Skin of body (tissue), 3 donors: ENCODE measurements at places on chromosomes 7 and 10. TPM values are rescaled to one million over a fixed set of nuclear protein-coding genes. Genes with fewer than 3 reads are reported as not detected.

The EVX1 gene
- not detected for total RNA-seq

The ZNF479 gene
- not detected for total RNA-seq

GRCh38 chr7:12094365-12094921 is 116.7 kb upstream of the TMEM106B start:
- DNase-seq, result no peak

- DNase-seq, result no peak
Measured at GRCh38 chr7:130990178-130990832, 256.3 kb upstream of the KLF14 start.

DNA sequence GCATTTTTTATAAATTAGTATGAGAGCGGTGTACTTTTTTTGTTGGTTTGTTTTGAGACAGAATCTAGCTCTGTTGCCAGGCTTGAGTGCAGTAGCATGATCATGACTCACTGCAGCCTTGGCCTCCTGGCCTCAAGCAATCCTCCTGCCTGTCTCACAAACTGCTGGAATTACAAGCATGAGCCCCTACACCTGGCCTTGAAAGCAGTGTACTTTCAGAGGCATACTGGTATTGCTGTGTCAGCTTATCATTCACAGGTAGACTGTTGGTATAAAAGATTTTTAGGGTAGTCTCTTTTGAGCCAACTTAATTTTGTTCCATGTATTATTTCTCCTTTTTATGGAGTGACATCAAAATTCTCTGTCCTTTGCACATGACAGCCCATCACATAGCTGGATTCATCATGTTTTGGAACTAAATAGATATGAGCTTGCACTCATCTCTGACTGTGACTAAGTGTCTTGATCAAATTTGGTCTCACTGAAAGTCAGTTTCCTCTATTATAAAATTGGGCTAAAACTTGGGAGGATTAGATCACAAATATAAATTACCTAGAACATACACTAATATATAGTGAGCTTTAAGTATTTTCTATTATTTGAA is 12.4 kb downstream of the GNAT3 start:
- DNase-seq, result no peak

The NEUROG3 gene
- total RNA-seq, result not detected

The NUDT13 gene
- total RNA-seq, result 0.59 TPM

GRCh38 chr7:127594490-127594889 is 954 bp downstream of the FSCN3 start:
- no peak for DNase-seq
